ENCODE measurements at places on chromosomes 16 and 17. TPM values are rescaled to one million over a fixed set of nuclear protein-coding genes. Genes with fewer than 3 reads are reported as not detected.

DNA sequence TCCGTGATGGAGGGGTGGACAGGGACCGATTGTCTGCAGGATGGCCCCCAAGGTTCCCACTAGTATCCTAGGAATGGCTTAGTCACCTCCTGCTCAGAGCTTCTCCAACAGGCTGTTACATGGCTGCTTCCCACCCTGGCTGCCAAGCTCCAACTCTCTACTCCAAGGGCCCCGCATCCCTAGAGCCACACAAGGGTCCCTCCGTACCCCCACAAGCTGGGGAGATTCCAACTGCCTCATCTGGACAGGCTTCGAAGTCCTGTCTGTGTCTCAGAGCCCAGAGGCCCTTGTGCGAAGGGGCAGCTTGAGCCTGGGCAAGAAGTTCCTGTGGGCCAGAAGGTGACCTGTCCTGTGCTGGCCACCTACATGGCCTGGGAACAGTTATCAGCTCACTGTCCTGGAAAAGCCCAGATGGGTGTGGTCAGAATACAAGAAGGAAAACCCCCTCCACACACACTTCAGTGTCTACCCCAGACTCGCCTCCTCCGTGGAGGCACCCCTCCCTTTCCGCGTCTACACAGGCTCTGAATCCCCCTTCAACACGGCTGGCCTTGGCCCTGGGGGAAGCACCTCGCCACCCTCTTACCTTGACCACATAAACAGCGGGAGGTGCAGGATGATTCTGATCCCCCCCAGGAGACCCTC is 586 bp downstream of the MEAK7 start:
- DNase-seq, result peak; percentile 1

MRPS7 gene
- 77.5 TPM for total RNA-seq

CLDN7 gene
- 429 TPM for total RNA-seq

ZCCHC14 gene
- 8.6 TPM for total RNA-seq

GRCh38 chr16:27333549-27333948 is 19.8 kb downstream of the IL4R start:
- DNase-seq, result no peak

- peak; percentile 78 for DNase-seq
Observed at GRCh38 chr16:58755989-58756649, 22.0 kb upstream of the GOT2 start.

TANGO6 gene
- 3.6 TPM for total RNA-seq

DNA sequence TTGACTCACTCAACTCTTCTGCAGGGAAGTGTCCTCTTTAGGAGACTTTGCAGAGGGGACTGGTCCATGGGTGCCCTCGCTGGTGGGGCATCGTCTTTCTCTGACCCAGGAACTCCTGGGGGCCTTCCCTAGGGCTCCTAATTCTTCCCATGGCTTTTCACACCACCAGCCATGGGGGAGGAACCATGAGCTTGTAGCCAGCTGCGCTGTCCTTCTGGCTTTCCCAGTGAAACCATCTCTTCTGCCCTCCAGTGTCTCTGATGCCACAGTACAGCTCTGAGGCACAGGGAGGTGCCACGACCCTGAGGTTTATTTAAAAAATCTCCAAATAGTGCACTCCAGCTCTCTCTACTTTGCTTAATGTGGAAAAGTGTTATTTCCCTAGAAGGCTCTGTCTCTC is 78.6 kb downstream of the SDR42E1 start:
- no peak for DNase-seq

PRAC2 gene
- not detected for total RNA-seq

CCL23 gene
- not detected for total RNA-seq

GRCh38 chr16:70381604-70382342 is 35.1 kb downstream of the DDX19A start:
- no peak for DNase-seq

DNA sequence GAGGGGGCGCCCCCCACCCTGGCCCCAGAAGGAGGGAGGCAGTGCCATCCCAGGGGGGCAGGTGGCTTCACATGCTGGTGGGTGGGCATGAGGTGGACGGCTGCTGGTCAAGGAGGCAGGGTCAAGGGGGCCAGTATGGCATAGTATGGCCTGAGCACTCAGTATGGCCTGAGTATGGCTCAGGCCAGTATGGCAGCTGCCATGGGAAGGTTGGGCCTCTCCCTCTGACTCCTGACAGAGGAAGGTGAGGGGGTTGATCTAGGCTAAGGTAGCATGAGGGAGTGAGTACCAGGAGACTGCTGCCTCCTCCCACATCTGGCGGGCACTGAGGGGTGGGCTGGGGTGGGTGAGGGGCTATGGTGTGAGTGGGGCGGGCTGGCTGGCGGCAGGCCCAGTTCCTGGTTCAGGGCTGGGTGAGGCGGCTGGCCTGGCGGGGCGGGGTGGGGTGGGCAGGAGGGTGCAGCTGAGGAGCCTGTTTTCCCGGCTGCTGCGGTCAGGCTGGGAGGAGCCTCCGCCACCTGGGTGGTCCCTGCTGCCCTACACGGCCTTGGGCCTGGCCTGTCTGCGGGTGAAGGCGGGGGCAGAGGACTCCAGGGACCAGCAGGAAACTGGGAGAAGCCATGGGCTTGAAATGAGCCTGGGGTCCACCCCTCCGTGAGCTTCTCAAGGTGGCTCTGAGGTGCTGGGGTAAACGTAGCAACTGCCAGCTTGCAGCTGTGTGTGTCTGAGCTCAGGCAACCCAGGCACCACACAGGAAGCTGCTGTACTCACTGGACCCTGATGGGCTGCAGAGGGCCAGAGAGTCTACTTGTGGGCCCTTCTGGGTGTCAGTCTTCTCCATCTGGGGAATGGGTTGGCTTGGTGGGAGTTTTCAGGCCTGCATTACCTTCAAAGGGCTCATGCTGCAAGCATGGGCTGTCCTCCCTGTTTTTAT is 57.0 kb downstream of the RAI1 start:
- DNase-seq, result peak; percentile 81

- no peak for DNase-seq
Observed at GRCh38 chr16:26071101-26071866, 379.5 kb downstream of the HS3ST4 start.

DHRS7C gene
- total RNA-seq, result not detected

GRCh38 chr17:29791336-29792080 is 138.5 kb downstream of the SSH2 start:
- no peak for DNase-seq

GRCh38 chr17:62723842-62724241 is 84.3 kb downstream of the MARCHF10 start:
- no peak for DNase-seq

ZSCAN10 gene
- not detected for total RNA-seq

Data from HT-29 (cell line).